ENCODE measurements at places on chromosomes 7 and 10.

DNA sequence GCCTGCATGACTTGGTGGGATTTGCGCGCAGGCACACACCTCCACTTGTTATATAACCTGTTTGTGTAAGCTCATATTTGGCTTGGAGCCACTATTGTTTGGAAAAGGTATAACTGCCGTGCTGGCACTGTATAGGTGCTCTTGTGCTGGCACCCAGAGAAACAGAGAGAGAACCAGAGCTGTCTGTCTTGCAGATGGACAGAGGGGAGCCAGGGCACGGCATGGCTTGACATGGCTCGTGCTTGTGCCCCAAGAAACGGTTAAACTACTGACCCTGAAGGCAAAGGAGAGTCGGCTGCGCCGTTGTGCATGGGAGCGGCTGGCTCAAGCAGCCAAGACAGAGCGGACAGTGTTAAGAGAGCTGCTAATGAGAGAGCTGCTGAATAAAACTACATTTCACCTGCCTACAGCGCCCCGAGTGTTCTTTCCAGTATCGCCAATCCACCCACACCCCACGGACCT, 23.2 kb downstream of the RAPGEF5 start:
- DNase-seq, result no peak

DNA sequence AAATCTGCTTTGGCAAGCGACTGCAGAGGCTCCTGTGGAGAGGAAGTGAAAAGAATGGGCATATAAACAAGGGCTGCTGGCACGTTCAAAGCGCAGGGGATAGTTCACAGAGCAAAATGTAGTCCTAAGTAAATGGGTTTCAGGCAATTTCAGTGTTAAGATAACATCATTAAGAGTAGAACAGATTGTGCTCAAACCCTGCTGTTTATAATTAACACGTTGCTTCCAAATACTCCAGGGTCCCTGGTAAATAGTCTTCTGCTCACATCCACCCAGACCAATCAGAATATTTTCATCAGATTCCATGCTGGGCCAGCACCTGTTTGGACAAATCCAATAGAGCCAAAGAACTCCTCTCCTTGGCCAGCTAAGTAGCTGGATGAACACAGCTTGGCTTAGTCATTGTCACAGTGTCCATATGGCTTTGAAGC, 81.4 kb downstream of the ORC5 start:
- no peak for DNase-seq

- DNase-seq, result no peak
Observed at GRCh38 chr7:142006577-142006976, 10.9 kb downstream of the MGAM start.

DNA sequence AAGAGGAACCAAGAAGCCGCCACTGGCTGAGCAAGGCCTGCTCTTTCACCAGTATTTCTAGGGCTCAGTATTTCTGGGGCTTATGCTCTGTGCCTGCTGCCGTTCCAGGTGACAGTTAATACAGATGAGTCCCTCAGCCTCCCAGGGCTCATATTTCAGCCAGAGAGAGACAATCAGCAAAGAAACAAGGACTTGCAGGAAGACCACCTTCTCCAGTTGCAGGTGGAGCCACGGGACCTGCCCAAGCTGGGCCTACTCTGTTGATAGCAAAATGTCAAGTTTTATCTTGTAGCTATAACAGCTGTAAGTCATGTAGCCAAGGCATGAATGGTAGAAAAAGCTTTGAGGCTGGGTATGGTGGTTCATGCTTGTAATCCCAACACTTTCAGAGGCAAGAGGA, 42.7 kb downstream of the NPTX2 start:
- no peak for DNase-seq

DNA sequence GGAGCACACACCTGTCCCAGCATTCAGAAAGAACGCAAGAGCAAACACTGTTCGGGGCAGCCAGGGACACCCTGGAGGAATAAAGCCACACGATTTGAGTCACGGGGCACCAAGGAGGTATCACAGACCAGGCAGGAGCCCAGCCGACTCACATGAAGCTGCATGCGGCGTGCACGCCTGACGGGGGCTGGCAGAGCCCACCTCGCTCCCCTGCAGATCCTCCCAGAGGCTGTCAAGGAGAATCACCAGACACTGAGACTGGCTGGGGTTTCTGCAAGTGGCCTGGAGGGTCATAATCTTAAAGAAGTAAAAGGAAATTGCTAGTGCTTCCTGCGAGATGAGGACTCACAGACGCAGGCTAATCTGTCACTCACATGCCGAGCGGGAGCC, 61.6 kb downstream of the TCERG1L start:
- no peak for DNase-seq

GRCh38 chr10:78772486-78772885, 296.3 kb upstream of the ZMIZ1 start:
- DNase-seq, result no peak

- no peak for DNase-seq
Observed at GRCh38 chr7:117686311-117686935, 186.8 kb downstream of the CTTNBP2 start.

GRCh38 chr7:78493401-78493800, 694.8 kb downstream of the PHTF2 start:
- DNase-seq, result no peak

- DNase-seq, result peak; percentile 46
Observed at GRCh38 chr7:129829737-129830631, 122.8 kb downstream of the UBE2H start.

DNA sequence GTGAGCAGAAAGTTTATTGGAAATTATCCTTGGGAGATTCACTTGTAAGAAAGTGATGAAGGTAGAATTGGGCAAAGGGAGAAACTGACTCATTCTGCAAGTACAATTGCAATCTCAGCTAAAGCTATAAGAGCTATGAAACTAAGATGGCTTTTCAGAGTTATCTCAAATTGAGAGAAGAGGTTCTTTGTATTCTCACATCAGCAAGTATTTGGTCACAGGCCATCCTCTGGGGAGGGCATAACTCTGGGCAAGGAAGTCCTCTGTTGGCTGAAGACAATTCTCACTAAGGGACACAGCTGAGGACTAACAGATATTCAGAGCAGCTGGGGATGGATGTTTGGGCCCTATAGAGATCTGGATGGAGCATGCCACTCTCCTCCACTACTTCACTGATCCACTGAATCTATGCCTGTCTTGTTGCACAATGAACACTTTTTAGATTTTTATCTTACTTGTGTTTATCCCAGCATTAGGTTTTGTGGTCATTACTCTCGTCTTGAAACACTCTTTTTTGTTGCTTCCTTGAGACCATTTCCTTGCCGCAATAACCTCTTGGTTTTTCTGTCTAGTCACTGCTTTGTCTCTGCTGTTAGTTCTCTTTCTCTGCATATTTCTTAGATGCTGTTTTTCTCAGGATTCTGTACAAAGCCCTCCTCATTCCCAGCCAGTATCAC, 115.1 kb downstream of the GNAI1 start:
- DNase-seq, result no peak

- DNase-seq, result no peak
Observed at GRCh38 chr7:82167558-82168314, 275.8 kb downstream of the CACNA2D1 start.

Data from amniotic stem cell (primary cell).